AG04450 (cell line): ENCODE measurements at places on chromosomes 1 and 21.
A peak's percentile ranks its signal among the peaks of the same experiment; 100 is the strongest.

GRCh38 chr21:37710546-37711285, 205.5 kb downstream of the KCNJ6 start:
- DNase-seq, result peak; percentile 36

DNA sequence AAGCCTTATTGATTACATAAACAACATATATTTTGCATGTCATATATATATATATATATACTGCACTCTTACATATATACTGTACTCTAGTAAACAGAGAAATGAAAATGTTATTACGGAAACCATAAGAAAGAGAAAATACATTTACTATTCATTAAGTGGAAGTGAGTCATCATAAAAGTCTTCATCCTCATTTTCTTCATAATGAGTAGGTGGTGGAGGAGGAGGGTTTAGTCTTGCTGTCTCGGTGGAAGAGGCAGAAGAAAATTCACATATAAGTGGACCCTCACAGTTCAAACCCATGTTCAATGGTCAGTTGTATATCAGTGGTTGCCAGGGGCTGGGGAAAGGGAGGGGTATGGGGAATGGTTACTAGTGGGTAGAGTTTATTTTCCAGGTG, 8.0 kb upstream of the IFNLR1 start:
- DNase-seq, result no peak

GRCh38 chr1:186440584-186440983, 20.3 kb downstream of the PDC start:
- no peak for DNase-seq

GRCh38 chr1:52876843-52877242, 34.3 kb downstream of the ZYG11A start:
- DNase-seq, result no peak

DNA sequence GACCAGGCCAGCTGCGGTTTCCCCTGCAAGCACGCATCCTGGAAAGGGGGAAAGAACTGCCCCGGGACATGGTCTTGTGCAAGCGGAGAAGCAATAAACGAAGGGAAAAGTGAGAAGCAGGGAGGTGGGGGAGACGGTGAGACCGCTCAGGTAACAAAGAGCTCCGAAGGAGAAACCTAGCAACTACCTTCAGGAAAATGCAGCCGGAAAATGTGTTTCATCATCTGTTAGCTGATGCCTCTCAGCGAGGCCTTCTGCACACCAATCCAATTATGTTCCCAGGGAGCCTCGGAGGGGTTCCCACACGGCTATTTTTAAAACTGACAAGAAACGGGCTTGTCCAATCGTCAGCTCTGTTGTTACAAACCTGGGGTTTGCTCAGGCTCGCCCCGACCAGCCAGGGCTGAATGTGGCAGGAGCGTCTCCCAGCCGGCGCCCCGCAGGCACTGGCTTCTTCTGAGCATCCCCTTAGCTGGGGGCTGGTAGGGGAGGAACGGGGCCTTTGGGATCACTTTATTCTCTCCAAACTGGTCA, 3.4 kb downstream of the RIPK4 start:
- no peak for DNase-seq

DNA sequence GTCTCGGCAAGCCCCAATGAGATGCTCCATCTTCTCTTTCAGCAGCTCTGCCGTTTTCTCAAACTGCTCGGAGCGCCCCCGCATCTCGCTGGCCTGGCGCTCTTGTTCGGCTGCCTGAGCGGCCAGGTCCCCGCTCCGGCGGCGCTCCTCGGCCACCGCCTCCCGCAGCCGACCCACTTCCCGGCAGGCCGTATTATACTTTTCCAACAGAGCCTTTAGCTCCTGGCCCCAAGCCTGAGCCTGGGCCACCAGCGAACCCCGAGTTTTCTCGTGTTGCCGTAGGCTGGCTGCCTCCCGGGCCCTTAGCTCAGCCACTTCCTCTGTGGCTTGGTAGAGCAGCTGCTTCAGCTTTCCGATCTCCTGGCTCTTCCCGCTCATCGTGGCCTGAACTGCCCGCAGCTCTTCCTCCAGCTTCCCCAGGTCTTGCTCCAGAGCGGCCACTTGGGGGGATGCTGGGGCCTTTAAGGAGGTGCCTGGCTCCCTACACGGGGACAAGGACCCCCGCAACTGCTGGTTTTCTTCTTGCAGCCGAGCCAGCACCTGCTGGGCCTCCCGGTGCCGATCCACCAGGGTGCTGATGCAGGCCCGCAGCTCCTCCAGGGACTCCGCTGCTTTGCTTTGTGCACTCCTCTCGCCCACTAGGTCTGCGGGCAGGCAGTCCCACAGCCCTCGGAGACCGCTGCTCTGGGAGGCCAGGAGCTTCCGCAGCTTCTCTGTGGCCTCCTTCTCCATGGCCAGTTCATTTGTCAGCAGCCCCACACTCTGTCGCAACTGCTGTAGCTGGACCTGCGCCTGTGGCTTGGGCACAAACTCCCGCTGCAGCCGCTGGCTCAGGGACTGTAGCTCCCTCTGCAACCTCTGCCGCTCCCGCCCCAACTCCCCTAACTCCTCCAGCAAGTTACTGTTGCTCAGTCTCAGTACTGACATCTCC, 13.4 kb upstream of the PIAS3 start:
- no peak for DNase-seq

DNA sequence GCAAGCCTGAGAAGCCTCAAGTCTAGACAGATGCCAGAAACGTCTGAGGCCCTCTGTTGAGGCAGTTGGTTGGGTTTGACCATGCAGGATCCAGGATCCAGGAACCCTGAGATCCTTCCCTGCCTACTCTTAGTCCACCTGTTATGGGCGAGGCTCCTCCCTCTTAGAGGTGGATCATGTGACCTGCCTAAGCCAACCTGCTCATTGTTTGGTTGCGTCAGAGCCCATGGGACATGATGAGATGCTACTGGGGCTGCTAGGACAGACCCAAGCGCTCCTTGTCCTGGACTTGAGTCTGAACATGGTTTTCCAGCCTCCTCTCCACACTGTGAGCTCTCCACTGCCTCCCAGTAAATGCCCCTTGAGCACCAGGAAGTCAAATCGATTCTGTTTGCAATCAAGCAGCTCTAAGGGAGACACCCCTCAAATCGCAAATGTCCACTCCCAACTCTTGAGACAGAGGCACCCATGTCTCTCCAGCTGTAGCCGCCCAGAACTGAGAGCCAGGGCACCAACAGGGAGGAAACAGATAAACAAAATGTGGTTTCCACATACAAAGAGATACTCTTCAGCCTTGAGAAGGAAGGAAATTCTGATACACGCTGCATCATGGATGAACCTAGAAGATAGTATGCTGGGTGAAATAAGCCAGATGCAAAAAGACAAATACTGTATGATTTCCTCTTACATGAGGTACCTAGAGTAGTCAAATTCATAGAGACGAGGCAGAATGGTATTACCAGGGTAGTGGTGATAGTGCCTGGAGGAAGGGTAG, 31.7 kb upstream of the WNT4 start:
- DNase-seq, result no peak

- DNase-seq, result no peak
These were observed 50.1 kb downstream of the FOXD2 start for GRCh38 chr1:47487850-47488450.

DNA sequence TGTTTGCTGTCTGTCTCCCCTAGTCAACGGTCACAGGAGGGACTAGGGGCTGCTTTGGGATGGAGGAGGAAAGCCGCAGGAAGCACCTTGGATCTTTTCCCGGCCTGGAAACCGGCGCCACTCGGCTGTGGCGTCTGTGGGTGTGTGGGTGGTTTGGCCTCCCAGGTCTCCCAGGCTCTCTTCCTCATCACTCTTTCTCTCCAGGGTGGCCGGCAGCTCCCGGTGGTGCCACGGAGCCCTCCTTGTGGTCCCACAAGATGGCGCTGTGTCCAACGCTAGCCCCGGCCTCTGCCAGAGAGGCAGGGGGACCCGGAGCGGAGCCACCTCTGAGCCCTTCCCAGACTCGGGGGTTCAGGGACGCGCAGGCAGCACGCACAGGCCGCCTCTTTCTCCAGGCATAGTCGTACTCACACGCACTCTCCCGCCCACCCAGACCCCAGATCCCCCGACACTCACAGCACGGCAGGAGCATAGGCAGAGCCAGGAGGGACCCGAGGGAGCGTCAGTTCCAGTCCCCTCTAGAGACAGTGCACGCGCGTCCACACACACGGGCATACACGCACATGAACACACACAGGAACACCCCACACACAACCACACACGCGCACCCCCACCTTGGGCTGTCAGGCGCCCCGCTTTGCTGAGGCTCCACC, 31.2 kb downstream of the CDCP2 start:
- peak; percentile 37 for DNase-seq

GRCh38 chr21:38992737-38993136, 187.0 kb downstream of the ETS2 start:
- no peak for DNase-seq

GRCh38 chr1:219161371-219161770, 12.3 kb upstream of the LYPLAL1 start:
- DNase-seq, result no peak

- DNase-seq, result no peak
These were observed 36.9 kb upstream of the BACH1 start for GRCh38 chr21:29261555-29262540.

DNA sequence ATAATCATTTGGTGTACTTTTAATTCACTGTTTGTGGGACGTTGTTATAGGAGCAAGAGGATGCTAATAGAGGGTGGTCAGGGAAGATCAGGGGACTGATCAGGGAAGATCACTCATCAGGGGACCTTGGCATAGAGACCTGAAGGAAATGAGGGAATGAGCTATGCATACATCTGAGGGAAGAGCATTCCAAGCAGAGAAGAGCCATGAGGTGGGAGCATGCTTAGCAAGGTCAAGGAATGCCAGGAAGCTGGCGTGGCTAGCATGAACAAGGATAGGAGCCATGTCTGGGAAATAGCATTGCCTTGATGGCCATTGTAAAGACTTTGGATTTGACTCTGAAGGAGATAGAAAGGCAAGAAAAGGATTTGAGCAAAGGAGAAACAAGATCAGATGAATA, 14.1 kb downstream of the IRF2BP2 start:
- no peak for DNase-seq

DNA sequence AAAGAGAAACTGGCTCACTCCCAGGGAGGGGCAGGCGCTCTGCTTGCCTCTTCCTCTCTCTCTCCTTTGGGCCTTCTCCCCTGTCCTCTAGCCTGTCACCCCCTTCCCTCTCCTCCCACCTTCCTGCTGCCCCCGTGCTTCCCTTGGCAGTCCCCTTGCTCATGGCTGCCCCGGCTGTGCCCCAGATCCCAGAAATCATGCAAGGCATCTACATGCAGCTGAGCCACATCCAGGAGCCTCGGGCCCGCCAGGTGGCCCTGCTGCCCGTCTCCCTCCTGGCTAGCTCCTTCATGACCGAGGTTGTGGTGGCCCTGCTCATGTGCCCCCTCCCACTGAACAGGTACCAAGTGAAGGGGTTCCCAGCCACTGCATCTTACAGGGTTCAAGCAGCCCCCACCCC, 36.0 kb upstream of the TTC4 start:
- no peak for DNase-seq
